ENCODE measurements at places on chromosomes 5 and 9.

- DNase-seq = peak; percentile 56
Observed at GRCh38 chr9:127921557-127922120, 4.8 kb upstream of the ST6GALNAC4 start.

DNA sequence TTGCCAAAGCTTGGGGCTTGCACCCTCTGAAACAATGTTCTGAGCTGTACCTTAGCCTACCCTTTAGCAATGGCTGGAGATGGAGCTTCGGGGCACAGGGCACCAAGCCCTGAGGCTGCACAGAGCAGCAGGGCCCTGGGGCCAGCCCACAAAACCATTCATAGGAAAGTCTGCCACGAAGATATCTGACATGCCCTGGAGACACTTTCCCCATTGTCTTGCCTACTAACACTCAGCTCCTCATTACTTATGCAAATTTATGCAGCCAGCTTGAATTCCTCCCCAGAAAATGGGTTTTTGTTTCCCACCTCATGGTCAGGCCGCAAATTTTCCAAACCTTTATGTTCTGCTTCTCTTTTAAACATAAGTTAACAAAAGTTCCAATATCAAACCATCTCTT is 105.7 kb downstream of the DTWD2 start:
- no peak for DNase-seq

- DNase-seq = no peak
Observed at GRCh38 chr5:80736730-80737129, 81.9 kb upstream of the DHFR start.

- DNase-seq = no peak
Observed at GRCh38 chr5:165569551-165569950, 2064.1 kb downstream of the MAT2B start.

- no peak for DNase-seq
Observed at GRCh38 chr5:16315501-16315900, 135.9 kb upstream of the MARCHF11 start.

DNA sequence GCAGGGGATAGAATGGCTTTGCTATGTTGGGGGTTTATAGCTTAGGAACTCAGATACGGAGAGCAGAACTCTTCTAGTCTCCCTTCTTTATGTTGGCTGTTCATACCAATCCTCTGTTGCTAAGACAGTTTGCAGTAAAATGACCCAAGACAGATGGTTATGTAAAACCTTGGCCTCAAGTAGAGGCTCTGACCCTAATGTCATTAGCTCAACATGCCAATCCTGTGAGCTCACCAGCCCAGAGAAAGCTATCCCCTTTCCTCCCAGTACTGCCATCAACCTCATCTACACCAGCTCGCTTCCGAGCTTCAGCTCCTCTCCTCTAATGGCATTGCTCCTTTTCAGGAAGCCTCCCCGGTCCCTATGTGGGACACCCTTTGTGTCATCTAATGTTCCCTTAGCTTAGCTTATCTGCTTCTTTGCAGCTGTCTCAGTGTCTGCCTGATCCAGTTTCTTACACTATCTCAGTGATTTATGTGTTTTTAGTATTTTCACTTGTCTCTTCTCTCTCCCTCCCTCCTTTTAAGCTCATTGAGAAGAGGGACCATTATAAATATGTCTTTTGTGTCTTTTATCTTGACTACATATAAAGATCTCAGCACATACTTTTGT is 281.3 kb upstream of the CLINT1 start:
- DNase-seq = no peak

DNA sequence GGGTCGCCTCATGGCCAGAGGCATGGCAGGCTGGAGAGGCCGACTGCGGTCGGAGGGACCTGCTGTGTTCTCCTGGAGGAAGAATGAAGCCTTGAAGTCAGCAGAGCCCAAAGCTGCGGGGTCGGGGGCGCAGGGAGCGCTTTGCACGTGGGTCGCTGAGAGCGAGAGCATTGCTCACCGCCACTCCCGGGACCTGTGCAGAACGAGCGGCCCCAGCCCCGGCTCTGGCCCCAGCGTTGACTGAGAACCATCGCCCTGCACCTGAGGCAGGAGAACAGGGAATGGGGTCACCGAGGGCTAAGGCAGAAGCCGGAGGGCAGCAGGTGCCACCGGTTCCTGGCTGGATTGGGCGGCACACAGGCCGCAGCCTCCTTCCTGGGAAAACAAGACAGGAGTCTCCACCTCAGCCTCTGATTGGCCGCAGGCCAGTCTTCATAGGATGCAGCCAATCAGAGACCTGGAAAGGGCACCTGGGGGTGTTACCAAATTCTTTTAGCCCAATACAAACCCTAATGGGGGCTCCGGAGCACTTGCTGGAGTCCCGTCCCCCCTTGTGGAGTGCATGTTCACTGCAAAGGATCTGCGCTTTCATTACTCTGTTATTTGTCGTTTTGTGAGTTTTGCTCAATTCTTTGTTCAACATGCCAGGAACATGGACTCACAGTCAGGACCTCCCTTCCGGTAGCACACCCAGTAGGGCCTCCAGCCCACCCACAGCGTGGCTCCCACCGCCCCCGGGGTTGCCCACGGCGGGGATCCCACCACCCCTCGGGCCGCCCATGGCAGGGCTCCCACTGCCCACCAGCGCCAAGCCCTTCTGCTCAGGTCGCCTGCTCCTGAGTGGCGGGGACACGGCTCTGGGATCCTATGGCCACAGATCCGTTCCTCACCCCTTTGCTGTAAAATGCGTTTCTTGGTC is 24.7 kb upstream of the SLC6A19 start:
- DNase-seq = no peak

DNA sequence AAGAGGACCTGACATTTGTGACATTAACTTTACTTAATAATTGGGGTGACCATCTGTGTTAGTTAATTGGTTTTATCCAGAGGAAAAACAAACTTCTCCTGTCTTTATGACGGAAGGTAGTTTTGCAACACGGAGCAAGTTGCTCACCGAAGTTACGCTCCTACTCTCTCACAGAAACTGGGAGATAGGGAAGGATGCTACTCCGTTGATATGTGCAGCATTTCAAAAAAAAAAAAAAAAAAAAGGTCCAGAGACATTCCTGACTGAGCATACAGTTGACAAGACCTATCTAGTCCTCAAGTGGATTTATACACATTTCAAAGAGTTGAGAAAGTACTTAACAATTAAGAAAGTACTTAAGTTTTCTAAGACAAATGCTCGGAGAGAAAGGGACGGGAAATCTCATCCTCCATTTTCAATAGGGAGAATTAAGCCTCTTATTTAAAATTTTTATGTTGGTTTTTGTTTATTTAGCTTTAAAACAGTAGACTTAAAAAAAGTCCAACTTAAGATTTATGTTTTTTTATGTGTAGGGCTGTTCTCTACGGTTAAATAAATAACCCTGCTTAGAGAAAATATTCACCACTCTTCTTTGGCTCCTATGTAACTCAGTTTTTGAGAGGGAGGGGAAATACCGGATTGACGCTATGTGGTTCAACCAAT is 455 bp upstream of the FER start:
- no peak for DNase-seq

- no peak for DNase-seq
Observed at GRCh38 chr5:5351288-5351979, 71.0 kb upstream of the ICE1 start.

Measured in stimulated activated CD8-positive, alpha-beta memory T cell treated with anti-CD3 and anti-CD28 coated beads, Interleukin-12 subunit alpha, Interleukin-12 subunit beta, amount 100 ng/mL, for 4 hours (primary cell).